Stimulated activated CD4-positive, alpha-beta T cell treated with anti-CD3 and anti-CD28 coated beads, Interleukin-1b, Interleukin-23, amount 100 ng/mL, for 1 hour (primary cell): ENCODE measurements at places on chromosomes 1 and 21.

- no peak for DNase-seq
These were observed 318.1 kb upstream of the FAM78B start for GRCh38 chr1:166484871-166485270.

DNA sequence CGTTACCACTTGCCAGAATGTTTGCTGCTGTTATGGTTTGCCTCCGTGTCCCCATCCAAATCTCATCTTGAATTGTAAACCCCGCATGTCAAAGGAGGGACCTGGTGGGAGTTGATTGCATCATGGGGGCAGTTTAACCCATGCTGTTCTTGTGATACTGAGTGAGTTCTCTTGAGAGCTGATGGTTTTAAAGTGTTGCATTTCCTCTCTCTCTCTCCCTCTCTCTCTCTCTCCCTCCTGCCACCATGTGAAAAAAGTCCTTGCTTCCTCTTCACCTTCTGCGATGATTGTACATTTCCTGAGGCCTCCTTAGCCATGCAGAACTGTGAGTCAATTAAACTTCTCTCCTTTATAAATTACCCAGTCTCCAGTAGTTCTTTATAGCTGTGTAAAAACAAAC is 44.4 kb downstream of the CFHR5 start:
- DNase-seq, result no peak

DNA sequence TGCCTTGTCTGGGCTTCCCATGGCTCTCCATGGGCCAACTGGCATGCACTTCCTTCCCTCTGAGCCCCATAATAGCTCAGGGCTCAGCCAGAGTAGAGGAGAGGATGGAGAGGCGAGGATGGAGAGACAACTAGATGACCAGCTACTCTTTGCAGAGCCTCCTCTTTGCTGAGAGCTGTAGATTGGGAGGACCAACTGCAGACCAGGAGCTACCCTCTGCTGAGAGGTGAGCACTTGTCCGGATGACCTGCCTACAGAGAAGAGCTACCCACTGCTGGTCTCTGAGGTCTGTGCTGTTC is 58.0 kb upstream of the ETV3 start:
- no peak for DNase-seq

- no peak for DNase-seq
These were observed 61.0 kb downstream of the MAST2 start for GRCh38 chr1:45864167-45865106.
